ENCODE measurements at places on chromosomes 5 and 9.

DNA sequence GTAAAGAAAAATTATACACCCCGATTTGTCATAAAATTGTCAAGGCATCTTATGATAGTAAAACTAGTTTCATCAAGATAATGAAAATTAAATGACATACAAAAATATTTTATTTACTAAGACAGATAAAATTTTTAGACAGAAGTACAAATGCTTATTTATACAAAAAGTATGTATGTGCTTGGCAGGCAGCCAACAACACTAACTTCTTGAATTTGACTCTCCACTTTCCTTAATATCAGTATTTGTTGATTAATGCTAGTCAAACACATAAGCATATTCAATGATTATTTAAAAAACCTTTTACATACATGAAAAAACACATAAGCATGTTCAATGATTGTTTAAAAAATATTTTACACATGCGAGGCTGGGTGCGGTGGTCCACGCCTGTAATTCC is 1079.9 kb upstream of the CDH6 start:
- no peak for DNase-seq

DNA sequence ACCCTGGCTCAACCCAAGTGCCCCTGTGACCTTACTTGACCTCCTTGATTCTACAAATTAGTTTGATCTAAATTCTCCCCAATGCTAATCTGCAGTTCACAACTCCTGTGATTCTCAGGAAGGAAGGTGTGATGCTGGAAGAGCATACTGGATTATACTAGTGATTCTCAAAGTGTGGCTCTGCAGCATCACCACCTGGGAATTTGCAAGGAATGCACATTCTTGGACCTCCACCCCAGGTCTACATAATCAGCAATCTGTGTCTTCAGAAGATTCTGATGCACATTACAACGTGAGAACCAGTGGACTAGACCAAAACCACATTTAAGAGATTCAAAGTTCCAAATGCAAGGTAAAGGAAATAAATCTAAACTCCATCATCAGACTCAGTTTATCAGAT is 198.6 kb downstream of the AGTPBP1 start:
- no peak for DNase-seq

GRCh38 chr5:38739705-38740045 is 106.1 kb upstream of the OSMR start:
- no peak for DNase-seq

DNA sequence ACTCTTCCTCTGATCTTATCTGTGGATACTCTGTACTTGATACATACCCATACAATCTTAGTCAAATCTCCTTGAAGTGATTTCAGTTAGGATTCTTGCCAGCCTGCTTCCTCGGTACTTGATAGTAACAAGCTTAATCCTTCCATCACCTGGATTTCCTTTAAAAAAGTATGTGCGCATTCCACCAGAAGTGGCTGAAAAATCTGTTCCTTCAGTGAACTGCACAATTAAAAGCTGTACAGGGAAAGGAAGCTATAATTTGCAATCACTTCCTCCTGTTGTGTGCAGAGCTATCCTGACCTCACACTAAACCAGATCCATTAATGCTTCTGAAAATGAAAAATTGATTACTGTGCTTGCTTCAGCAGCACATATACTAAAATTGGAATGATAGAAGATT is 47.3 kb downstream of the PWWP2A start:
- no peak for DNase-seq

DNA sequence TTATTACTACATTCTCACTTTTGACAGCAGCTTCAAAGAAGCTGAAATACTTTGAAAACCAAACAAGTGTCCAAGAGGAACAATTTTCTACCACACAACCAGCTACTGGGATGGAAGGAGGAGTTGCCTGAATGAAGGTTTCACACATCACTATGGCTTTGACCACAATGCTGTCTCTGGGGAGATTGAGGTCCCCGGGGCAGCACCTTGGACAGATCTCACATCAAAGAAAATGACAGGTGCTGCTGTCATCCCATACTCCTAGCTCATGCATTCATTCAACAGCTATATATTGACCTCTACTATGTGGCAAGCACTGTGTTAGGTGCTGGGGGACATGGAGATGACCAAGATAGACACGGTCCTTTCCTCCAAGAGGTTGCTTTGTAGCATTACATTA is 233.2 kb upstream of the RASEF start:
- no peak for DNase-seq

DNA sequence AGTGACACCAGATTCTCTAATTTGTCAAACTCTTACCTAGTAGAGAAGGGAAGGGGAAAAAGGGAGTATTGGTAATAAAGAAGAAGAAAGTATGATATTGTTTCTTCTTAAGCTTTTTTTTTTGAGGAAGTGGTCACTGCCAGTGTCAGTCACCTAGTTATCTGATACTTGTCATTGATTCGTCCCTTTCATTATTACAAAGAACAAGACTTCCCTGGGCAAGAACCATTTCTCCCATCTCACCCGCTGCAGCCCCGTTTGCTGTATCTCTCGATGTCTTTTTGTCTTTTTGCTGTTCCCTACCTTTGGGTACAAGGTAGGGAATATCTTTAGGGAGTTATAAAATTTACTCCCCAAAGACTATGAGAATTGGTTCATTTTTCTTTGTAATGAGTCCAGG is 249.0 kb downstream of the ARHGAP26 start:
- no peak for DNase-seq

- DNase-seq = no peak
Measured at GRCh38 chr5:51271261-51271660, 112.0 kb upstream of the ISL1 start.

GRCh38 chr9:117827456-117827855 is 123.3 kb downstream of the TLR4 start:
- DNase-seq = no peak

DNA sequence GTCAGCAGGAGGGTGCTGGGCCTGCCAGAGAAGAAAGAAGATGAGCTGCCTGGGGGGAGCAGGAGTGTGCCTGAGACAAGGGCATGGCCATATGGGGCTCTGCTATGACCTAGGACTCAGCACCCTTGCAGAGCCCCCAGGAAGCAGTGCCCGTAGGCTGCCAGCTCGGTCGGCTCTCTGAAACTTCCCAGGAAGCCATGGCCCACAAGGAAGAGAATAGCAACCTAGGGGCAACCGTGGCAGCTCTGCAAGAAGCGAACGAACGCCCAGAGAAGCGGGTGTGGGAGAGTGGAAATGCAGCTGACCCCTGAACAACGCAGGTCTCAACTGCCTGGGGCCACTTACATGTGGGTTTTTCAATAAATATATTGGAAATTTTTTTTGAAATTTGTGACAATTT is 10.7 kb upstream of the LTC4S start:
- DNase-seq = no peak

DNA sequence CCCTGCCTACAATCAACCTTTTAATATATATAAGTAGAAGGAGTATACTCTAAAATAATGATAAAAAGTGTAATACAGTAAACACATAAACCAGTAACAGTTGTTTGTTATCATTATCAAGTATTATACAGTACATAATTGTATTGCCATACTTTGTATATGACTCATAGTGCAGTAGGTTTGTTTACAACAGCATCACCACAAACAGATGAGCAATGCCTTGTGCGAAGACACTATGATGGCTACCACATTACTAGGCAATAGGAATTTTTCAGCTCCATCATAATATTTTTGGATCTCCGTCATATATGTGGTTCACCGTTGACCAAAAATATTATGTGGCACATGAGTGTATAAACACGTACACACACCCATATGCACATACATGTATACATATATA is 69.7 kb upstream of the APC start:
- DNase-seq = no peak

DNA sequence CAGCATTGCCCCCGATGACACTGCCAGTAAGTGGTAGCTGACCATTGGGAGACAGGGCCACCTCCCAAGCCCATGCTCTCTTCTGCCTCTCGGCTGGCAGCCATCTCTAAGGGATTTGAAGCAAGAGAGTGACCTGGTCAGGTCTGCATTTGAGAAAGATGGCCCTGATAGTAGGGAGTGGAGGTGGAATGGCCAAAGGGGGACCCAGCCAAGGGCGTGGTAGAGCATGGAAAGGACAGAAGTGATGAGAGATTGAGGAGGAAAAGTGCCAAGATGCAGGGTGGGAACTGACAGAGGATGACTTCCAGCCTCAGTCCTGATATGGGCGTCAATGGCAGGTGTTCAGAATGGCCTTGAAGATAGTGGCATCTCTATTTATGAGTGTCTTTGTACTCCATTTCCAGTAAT is 9.0 kb downstream of the ABL1 start:
- DNase-seq = no peak

- no peak for DNase-seq
Measured at GRCh38 chr9:10251490-10251889, 361.3 kb downstream of the PTPRD start.

DNA sequence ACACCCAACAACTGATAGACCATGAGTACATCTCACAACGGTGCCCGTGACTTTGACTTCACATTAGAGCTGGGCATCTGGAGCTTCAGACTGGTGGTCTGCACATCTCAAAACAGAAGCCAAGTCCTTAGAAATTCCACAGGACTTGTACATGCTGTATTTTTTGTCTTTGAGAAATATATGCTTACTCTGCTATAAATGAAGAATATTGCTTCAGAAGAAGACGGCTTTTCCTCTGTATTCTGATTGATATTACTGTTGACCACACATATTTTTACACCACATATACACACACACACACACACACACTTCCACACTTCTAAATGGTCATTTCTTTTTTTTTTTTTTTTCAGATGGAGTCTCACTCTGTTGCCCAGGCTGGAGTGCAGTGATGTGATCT is 338.3 kb upstream of the KIF2A start:
- DNase-seq = no peak

- DNase-seq = no peak
Measured at GRCh38 chr5:87945286-87945650, 323.4 kb downstream of the TMEM161B start.

DNA sequence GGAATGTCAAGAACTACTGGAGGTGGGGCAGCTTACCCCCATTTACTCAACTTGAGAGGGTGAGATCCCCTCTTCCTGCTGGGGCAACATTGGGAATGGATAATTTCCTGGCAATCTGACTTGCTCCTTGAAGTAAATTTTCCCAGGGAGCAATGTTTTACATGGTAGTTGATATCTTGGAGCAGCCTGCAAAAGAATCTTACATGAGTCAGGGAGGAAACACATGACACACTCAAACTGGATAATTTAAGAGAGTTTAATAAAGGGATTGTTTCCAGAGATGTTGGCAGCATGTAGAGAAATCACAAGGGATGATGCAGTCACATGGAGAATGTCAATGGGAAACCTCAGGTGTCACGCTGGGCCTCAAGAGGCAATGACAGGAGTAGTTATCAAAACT is 212.5 kb downstream of the GAS1 start:
- DNase-seq = peak; percentile 79

GRCh38 chr9:14238518-14238917 is 75.4 kb downstream of the NFIB start:
- no peak for DNase-seq

GRCh38 chr9:3585606-3586005 is 59.8 kb upstream of the RFX3 start:
- no peak for DNase-seq

DNA sequence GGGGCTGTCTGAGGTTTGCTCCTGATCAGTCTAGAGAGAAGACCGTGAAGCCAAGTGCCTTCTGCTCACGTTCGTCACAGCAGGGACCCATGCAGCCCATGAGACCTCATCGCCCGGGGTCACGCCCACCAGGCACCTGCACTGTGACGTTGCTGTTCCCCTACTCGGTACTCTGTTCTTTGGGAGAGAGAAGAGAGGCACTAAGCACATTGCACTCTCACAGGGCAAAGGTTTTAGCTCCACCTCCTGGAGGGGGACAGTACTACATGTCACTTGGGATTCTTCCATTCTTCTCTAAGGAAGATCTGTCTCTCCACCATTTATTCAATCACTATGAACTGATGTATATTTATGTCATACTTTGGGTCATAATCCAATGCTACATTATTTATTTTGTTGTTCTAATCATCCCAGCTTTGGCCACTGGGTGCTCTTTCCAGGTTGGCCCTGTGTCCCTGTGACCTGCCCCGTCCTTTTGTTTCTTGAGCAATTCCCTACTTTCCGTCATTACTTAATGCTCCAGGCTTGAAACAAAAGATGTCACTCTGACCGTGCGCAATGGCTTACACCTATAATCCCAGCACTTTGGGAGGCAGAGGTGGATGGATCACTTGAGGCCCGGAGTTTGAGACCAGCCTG is 31.4 kb upstream of the BRD3 start:
- no peak for DNase-seq

All from stromal cell of bone marrow (primary cell).